ENCODE measurements at places on chromosomes 16 and 17.
A peak's percentile ranks its signal among the peaks of the same experiment; 100 is the strongest.

DNA sequence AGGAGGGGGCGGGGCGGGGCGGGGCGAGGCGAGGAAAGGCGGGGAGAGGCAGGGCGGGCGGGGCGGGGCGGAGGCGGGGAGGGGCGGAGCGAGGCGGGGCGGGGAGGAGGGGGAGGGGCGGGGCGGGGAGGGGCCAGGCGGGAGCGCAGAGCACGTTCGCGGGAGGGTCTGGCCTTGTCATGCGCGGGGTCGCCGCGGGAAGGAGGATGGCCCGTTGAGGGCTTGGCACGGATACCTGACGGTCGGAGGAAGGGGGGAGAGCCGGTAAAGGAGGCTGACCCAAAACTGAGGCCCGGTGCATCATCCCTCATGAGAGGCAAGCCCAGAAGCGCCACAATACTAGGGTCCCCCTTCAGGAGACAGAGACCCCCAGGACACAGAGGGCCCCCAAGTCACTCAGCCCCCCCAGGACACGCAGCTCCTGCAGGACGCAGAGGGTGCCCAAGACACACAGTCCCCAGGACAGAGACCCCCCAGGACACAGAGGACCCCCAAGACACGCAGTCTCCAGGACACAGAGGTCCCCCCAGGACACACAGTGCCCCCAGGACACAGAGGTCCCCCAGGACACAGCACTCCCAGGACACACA, 593 bp upstream of the WDR45B start:
- DNase-seq: no peak

DNA sequence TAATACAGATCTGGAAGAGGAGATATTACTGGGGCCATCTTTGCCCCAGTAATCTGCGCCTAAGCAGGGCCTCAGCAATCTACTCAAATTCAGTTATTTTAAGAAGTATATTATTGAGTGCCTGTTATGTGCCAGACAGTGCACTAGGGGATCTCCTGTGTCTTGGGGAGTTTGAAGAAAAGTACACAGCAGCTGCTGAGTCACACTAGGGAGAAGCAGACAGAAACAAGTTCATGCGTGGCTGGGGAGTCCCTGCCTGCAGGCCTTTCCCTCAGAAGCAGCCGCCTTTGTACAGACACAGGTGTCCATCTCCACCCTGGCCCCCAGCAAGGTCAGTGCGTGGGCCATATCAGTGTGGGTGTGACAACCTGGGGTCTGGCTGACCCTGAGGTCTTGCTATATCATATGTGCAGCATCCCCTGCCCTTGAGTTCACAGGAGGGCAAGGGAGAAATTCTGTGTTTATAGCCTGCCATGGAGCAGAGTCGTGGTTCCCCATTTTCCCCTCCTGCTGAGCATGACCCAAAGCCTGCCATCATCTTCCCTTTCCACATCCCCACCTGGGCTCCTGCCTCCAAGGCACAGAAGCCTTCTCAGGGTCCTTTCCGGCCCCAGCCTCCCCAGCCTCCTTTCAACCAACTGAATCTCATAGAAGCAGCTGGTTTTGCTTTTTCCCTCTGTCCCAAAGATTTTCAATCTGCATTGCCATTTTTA, 229.9 kb upstream of the SDK2 start:
- no peak for DNase-seq

DNA sequence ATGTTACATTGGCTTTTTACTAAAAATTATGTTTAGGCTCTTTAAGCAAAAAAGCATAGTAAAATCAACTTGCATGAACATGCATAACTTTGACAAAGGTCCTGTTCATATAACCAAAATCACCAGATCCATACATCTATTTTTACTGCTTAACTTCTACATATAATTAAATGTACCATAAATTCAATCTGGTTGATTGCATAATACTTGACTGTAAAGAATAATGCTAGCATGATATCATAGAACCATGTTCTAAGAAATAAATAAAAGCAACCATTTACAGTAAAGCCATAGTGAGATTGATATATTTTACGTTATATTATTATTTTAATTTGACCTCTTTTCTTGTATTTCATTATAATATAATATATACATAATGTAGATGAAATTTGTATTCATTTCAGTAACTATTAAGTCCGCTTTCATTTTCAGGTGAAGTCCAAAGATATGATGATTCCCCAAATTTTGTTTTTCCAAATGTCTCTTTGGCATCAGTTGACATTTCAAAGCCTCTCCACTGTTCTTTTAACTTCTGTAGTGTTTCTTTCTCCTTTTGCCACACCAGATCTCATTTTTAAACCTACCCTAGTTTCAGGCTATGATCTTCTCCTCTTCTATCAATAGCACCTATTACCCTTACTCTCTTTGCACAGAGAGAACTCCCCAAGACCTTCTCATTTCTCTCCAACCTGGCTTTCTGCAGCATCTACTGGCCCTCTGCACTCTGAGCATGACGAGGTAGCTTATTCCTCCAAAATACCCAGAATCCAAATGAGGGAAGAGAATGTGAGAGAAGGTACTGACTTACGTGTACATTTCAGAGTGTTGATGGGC, 1.8 kb downstream of the APOH start:
- no peak for DNase-seq

DNA sequence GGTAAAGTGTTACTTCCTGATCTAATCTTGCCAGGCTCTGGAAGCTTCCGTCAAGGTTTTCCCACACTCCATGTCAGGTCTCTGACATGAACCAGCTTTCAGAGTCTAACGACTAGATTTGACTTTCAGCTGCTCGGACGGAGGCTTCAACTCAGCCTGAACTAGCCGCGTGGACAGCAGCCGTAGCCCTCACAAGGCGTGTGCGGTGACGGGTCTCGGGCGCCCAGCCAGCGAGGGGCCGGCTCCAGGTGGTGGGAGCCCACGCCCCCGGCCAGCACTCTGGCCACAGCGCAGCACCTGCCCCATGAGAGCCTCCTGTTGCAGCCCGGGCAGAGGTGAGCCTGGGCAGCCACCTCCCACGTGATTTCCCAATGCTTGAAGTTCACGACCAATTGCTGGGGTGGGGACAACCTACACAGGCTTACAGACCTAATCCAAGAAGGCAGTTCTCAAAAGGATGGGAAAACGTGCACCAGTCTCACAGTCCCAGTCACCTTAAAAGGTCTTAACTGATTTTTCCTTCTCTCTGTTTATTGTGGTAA, 45.5 kb downstream of the TBC1D16 start:
- DNase-seq: no peak

DNA sequence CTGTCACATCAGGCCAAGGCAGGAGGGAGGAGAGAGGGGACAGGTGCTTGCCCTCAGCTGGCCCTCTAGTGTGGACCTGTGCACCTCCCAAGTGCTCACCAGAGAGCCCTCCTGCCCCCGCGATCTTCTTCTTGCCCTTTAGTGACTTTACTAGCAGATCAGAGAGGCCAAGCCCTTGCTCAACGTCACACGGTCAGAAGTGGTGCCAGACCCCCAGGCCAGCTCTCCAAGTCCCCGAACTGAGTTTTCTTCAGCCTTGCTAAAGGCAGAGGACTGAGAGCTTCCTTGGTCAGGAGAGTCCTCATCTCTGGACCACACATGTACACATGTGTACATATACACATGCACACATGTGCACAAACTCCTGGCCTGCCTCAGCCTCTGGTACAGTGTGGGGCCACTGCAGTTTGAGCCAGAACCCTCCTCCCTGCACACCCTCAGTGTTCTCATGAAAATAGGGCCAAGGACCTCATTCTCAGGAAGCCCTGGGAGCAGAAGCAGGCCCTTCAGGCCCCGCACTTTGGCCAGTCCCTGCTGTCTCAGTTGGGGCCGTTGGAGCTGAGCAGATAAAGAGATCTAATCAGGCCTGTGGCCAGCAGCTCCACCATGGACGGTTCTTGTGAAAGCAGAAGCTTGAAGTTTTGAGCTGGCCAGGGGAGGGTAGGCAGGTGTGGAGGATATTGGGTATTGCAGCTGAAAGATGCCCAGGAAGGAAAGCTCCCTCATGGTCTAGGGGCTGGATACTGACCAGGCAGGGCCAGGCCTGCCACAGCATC, 7.4 kb upstream of the EPX start:
- no peak for DNase-seq

DNA sequence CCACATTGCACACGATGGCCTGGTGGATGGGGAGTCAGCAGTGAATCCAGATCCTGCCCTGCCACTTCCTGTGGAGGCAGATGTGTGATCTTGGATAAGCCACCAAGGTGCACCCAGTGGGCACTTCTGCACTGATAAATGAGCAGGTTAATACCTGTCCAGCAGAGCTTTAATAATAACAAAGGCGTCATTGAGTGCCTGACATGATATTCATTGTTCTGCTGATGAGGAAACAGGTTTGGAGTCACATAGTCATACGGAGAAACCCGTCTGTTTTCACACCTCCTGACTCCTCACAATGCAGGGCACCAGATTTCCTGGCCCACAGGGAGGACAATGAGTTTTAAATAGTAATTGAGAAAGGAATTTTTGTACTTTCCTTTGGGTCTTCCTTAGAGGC, 324.6 kb upstream of the CDH5 start:
- no peak for DNase-seq

GRCh38 chr16:87185308-87185707, 131.9 kb downstream of the C16orf95 start:
- no peak for DNase-seq

DNA sequence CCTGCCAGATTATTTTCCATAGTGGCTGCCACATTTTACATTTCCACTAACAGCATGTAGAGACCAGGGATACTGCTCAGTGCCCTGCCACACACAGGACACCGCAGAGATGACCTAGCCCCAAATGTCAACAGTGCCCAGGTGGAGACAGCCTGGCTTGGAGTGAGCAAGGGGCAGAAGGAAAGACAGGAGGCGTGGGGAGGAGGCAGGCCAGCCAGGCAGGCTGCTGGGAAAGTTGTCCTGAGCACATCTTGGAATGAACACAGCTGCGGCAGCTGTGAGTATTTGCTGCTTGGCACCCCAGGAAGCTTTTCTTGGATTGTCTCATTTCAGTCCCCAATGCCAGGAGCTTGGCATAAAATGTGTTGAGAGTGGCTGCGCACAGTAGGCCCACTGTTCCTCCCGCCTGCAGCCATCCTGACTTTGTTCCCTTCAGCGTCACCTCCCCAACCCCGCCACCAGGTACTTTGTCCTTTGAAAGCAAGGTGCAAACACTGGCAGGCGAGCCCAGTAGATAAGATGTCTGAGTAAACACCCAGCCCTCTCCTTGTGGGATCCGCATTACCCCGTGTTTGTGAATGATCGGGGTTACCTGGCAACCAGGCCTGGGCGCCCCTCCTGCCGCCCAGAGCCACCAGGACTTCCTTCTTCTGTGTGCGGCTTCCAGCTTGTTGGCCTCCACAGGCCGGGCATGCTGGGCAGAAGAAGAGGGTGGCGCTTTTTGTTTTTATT, 114.0 kb downstream of the CMIP start:
- peak; percentile 75 for DNase-seq

DNA sequence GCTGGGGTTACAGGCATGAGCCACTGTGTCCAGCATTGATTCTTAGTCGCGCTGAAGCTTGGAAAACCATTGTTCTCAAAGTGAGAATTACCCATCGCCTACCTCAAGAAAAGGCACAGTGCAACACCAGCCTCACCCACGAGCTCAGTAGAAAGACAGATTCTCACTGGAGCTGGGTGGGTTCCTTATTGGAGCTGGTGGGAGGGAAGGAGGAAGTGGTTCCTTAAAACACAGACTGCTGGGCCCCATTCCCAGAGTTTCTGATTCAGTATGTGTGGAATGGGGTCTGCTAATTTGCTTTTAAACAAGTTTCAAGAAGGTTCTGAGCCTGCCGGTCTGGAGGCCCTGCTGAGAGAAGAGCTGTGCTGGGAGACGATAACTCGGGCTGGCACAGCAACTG, 264.7 kb downstream of the ENGASE start:
- DNase-seq: no peak

GRCh38 chr17:77909236-77909635, 49.3 kb upstream of the TNRC6C start:
- no peak for DNase-seq

- DNase-seq: peak; percentile 81
These were observed 56.2 kb downstream of the PRMT7 start for GRCh38 chr16:68367030-68367429.

GRCh38 chr17:58324056-58324408, 4.6 kb downstream of the TSPOAP1 start:
- DNase-seq: no peak

DNA sequence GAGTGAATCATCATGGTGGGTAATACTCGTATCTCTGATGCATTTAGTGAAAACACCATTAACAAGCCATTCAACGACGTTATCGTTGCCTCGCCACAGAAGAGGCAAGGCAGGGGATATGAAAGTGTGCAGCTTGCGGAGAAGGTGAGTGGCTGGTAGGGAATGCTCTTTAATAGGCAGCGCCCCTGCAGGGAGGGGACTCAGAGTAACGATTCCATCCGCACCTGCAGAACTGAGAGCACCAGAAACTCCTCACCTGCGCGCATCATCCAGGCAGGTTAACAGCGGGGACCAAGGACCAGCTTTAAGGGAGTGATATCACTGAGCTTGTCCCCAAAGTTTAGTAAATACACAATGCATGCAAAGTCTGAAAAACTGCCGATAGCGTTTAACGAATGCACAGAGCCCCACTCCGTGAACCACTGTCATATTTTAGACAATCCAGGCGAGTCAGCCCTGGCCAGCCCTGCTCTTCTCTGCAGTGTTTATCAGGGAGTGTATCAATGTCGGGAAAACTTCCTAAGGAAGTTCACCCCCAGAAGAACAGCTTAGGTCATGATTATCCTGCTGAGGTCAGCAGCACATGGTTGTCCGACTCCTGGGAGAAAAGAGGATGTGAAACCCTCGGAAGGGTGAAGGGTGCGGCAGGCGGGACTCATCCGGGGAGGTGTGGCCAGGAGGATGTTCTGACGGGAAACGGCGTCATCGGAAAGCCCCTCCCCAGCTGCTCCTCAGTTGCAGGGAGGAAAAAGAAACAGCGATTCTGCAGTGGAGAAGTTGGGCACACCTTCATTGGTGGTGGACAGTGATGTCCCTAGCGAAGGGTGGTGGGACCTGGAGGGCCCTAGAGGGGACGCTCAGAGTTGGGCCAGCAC, 68.5 kb upstream of the DNAH17 start:
- no peak for DNase-seq

- peak; percentile 79 for DNase-seq
These were observed 4.3 kb downstream of the ZNF768 start for GRCh38 chr16:30521873-30522641.

- no peak for DNase-seq
These were observed 25.1 kb upstream of the TMC7 start for GRCh38 chr16:18958621-18959029.

Measured in HuH-7.5 (cell line).